ENCODE measurements at places on chromosomes 2 and 18.

- DNase-seq, result peak; percentile 52
Observed at GRCh38 chr2:35501076-35501475, 854.5 kb upstream of the CRIM1 start.

GRCh38 chr18:75075016-75075305, 134.0 kb downstream of the PTGR3 start:
- no peak for DNase-seq

GRCh38 chr2:173740639-173741038, 224.5 kb downstream of the SP3 start:
- DNase-seq, result no peak

GRCh38 chr18:9594823-9595596, 19.3 kb downstream of the PPP4R1 start:
- peak; percentile 61 for DNase-seq

DNA sequence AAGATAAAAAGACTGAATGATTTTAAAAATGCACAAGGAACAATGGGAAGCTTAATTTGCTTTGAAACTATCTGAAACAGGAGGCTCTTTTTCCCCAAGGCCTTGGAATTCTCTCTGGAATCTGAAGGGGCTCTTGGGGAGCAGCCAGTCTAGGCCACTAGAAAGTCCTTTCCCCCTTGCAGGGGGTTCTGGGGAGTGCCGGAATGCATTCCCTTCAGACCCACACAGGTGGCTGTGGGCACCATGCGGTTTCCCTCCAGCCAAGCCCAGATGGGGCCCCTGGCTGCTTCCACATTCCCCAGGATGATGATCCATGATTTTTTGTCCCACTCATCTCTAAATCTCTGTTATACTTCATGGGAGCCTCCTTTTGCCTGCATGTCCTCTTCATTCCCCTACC, 10.7 kb downstream of the GPR45 start:
- no peak for DNase-seq

- no peak for DNase-seq
Observed at GRCh38 chr2:186918495-186918894, 69.5 kb upstream of the ZSWIM2 start.

DNA sequence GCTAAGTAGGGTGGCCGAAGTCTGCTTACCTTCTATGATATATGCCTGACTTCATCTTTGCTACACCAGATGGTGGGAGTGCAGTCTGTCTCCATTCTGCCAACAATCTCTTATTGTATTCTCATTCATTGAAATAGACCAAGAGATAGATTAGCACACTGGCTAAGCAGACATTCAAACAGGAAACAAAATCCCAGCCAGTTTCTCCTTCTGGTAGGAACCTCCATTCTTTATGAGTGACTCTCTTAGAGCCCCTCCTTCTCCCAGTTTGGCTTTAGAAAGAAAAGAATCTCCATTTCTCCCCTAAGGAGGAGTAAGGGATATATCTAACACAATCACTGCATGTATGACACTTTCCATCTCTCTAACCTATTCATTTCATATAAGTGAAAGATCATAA, 118.9 kb upstream of the COL5A2 start:
- DNase-seq, result peak; percentile 38

GRCh38 chr2:2889646-2890045, 488.0 kb downstream of the EIPR1 start:
- DNase-seq, result no peak

DNA sequence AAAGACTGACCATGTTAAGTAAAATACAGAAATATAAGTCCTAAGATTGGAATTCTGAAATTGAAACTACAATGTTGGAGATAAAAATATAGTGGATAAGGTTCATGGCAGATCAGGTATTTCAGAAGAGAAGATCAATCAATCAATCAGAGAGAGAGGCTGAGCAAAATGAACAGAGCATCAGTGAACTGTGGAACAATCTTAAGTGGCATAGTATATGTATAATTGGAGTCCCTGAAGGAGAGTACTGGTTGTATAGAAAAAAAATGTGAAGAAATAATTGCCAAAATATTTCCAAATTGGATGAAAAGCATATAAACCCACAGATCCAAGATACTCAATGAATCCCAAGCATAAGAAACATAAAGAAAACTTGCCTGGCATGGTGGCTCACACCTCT, 35.0 kb downstream of the ASB18 start:
- DNase-seq, result no peak

DNA sequence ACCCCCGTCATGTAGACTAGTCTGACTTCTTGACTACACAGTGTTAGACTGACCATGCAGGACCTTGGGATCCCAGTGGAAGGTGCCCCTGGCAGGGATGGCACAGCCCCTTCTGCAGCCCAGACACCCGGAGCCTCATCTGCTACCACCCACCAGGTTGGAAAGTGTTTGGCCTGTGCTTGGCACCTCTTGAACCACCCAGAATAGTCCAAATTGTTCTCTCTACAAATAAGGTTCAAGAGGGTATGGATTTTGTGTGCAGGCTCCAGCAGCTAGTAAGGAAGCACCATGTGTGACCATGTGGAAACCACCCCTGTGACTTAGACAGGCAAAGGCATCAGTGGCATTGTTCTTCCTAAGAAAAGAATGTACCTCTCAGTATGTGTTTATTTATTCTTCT, 18.4 kb downstream of the L3MBTL4 start:
- DNase-seq, result no peak

DNA sequence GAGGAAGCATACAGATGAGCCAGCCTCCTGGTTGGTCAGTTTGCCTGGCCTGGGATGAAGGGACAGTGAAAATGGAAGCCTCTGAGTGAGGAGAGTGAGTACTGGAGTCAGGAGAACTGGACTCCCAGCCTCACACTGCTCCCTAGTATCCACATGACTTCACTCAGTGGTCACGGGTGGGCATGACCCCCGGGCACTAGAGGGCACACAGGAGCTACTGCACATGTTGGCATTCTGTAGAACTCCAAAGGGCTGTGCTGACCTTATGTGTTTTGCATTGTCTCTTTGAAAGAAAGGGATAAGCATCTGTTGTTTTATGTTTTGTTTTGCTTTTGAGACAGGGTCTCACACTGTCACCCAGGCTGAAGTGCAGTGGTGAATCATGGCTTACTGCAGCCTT, 23.7 kb downstream of the NCAPH start:
- DNase-seq, result no peak

- no peak for DNase-seq
Observed at GRCh38 chr2:10499911-10500521, 51.9 kb upstream of the ODC1 start.

- no peak for DNase-seq
Observed at GRCh38 chr2:24471662-24472061, 19.4 kb upstream of the NCOA1 start.

GRCh38 chr2:177188482-177189469, 23.8 kb upstream of the HNRNPA3 start:
- DNase-seq, result no peak

GRCh38 chr18:36572135-36572856, 256.5 kb downstream of the TPGS2 start:
- peak; percentile 64 for DNase-seq

- no peak for DNase-seq
Observed at GRCh38 chr2:238401551-238401950, 25.2 kb upstream of the ASB1 start.

DNA sequence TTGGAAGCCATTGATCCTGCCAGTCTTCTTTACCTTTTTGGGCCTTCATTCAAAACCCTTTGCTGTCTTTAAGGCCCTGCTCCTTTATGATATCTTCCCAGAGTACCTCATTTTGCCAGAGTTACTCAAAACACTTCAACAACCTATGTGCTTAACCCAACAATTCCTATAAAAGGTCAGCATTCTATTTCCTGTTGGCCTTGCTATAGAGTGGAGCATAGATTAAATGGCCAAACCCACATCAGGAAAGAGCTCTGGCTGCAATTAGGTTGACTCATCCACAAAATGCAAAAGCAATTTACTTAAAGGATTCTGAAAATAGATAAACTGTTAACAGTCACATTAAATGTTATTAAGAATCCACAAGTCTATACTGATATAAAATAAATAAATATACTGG, 21.2 kb downstream of the MRPL33 start:
- peak; percentile 66 for DNase-seq

DNA sequence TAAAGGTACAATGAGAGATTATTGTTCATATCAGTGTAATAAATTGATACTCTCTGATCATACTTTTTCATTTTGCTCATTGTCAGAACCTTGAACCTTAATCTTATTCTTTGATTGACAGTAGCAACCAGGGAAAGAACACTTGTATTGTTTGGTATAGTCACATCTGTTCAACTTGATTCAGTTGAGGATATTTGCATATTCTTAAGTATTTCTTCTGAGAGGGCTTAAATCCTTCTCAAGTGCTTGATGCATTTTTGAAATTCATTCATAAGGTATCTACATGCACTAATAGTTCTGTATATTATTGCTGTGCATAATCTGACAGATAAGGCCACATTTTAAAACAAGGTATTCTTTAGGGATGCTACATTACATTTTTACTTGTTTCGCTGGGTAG, 118.9 kb downstream of the EHBP1 start:
- no peak for DNase-seq

DNA sequence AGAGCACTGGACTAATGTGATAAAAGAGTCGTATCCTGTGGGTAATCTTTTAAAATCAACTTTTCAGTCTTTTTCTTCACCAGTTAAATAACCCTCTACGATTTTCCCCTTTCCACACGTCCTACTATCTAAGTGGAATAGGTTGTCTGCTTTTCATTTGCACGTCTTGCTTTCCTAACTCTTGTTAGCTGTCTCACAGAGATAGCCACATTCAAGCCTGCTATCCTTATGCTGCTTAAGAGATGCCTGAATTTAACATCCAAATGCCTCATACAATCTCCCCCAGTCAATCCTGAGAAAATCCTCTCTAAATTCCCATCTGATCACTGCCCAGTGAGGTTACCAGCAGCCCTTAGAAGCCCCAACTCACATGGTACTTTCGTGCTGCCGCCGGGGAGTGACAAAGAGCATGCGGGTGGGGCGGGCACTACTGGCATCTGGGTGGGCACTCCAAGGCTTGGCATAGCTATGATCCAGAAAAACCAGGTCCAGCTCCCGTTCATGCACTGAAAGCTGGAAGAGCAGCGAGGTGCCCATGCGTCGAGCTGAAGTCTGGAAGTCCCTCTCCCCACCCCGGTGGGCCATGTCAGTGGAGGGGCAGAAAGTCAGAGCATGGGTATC, 1.5 kb downstream of the KANSL3 start:
- peak; percentile 3 for DNase-seq

- no peak for DNase-seq
Observed at GRCh38 chr2:80506563-80506962, 202.0 kb upstream of the LRRTM1 start.

DNA sequence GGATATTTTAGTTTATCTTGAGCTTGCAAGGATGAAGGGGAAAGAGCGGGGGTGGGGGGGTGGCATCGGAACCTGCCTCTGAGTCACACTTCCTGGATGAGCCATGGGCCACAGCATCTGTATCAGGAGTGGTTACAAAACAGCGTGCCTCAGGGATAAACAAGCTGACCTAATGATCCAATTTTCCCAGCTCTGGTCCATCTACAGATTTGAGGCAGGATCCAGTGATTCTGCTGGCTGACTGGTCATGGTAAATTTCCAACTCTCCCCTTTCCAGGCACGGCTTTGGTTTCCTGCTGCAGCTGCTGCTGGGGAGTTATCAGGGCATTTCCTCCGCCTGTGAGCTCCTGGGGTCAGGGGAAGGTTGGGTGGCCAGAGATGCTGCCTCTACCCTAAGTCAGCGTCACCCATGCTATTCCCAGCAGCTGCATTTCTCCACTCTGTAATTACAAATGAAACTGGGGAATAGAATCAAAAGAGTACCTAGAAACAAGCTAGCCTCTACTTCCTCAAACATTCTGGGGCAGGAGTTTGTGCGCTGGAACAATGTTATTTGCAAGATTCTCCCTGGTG, 4.7 kb upstream of the HPCAL1 start:
- DNase-seq, result peak; percentile 98

DNA sequence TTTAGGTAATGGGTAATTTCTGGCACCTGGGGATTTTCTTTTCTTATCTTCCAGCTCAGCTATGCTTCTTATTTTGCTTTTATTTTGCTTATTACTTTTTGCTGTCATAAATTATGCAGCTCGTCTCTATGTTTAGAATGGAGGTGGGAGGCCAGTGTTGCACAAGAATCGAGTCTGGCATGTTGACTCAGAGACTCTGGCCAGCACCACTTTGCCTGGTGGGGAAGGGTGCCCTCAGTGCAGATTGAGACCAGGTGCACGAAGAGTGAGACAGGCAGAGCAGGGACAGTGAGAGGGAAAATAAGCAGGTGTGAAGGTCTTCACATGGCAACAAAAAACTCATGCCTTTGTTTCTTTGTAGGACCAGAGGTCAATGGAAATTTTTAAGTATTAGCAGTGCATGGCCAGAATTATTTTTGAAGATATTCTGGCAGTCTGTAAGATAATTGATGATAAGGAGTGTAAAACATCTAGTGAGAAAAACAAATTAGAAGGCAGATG, 59.2 kb upstream of the SLC5A7 start:
- no peak for DNase-seq

DNA sequence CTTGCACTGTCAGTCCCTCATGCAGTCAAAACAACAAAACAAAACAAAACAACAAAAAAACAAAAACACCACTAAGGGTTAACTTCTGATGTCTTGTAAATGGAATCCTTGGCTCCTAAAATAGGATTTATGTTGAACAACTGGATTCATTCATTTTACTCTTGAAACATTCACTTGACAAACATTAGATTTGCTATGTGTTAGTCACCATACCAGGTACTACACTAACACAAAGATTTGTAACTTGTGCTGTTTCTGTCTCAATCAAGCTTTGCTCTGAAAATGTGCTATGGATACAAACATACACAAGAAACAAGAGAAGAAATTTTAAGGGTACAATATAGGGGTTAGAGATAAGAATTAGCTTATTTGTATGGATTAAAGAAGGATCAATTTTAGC, 812.8 kb downstream of the LRP1B start:
- DNase-seq, result no peak

DNA sequence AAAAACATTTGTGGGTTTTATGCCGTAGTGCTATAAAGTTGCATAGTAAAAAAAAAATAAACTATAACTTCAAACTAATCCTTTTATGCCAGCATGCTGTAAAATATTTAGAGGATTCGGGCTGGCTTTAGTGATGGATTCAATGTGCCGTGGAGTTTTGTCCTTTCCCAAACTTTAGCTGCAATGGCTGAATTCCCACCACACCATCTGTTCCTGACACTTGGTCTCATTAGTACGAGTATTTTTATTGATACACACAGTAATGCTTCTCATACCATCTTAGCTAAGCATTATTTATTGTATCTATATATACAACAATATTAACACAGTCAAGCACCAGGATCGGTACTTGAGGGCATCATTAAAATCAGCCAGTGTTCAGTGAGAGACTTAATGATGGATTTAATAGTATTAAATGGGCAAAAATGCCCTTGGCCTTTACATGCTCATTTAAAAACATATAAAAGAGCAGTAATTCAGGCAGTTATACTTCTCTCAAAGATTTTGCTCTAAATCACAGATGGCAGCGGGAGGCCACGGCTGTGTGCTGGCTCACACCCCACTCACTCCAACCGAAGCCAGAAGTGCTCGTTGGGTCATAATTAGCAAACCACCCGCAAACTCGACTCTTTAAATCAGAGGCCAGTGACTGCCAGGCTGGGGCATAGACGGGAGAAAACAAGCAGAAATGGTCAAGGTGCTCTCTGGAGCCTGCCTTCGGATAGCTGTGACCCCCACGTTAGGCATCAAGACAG, 297.0 kb upstream of the REV1 start:
- no peak for DNase-seq
